ENCODE measurements at places on chromosomes 2 and 18.

DNA sequence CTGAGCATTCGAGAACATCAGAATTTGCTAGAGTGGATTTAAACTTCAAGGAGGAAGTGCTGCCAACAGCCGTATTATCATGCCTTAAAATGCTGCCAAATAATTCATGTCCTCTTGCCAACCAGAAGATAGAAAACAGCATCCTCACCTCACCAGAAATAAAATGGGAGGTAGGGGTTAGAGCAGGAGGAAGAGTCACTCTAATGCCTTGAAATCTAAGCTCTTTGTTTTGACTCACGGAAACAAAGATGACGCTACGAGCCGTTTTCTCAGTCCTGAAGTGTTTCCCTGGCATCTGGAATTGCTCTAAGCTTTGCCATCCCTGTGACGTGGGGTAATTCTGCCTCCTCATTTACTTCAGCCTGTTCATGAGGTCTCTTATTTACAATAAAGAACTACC lies 97.1 kb downstream of the PRPF40A start:
- DNase-seq = no peak

GRCh38 chr2:58032764-58033080 lies 13.9 kb upstream of the VRK2 start:
- no peak for DNase-seq

DNA sequence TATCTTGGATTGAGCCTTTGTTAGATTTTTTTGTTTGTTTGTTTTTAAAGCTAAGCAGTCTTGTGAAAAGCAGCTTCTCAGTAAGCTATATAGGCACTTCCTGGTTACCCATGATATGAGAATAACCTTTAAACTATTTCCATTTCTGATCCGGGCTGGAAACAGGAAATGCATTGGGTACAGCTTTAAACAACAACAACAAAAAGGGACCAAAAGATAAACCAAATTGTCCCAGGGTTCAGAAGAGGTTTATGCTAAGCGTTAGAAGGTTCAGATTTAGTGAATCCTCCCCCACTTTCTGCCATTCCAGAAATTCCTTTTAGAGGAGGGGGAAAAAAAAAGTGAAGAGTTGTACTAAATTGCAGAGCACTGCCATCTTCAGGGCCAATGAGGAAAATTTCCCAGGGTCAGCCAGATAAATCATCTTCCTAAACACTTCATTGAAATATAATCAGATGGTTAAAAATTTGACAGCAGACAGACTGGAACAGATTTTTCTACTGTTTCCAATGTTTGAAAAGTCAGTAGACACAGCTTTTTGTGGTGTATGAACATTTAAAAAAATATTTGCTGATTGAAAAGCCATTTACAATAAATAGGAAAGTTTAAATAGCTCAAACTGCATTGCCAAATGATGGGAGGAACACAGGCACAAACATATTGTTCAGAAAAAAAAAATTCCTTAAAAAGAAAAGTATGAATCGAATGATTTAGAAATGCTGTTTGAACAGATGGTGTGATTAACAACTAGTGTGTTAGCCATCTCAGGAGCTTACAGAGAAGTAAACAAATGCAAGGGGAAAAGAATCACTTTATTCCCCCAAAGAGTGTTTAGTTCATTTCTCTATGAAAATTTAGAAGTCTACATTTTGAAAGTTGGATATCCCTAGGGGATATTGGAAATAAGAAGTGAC lies 189.9 kb upstream of the TANK start:
- no peak for DNase-seq

GRCh38 chr2:203870481-203870880 lies 2.9 kb downstream of the CTLA4 start:
- no peak for DNase-seq

- DNase-seq = no peak
Measured at GRCh38 chr2:229174794-229175496, 96.1 kb downstream of the PID1 start.

DNA sequence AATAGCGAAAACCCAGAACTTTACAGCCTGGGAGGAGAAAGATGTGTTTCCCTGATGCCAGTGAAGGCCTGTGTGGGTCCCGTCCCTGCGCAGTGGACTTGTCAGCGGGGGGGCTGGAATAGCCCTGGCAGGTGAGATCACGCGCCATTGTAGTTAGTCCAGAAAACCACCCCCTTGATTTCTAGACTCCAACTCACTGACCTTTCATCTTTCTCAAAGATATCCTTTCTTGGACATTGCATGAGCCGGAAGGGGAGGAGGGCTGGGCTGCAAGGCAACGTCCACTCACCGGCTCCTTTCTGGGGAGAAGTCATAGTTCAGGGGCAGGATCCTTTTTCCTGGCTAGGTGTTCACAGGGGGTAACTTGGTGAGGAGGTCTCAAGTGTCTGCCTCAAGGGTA lies 22.3 kb upstream of the ASAP2 start:
- no peak for DNase-seq

DNA sequence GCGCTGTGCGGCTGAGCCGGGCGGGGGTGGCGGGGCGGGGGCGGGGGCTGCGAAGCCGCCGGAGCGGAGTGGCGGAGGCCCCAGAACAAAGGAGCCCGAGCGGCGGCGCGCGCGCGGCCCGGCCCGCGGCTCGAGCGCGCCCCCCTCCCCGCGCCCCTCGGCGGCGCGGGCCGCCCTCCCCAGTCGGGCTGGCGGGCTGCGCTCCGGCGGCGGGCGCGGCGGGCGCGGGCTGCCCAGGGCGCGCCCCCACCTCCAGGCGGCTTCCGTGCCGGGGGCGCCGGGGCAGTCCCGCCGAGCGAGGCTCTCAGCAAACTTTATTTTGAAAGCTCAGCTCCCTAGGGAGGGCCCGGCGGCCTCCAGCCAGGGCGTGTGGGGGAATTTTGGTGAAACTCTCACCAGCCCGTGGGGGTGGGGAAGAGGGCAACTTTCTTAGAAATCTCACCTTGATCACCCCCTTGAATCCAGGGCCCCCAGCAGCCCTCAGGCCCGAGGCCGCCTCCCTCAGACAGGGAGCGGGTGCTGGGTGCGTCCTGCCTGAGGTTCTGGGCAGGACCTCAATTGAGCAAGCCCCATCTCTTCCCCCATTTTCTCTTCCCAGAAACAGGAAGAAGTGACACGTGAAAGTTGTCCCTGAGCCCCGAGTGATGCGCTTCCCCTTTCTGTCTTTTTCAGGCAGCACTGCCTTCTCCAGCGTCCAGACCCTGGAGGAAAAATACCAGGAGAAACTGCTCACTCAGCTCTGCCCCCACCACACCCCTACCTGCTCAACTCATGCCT lies 786 bp downstream of the TET3 start:
- no peak for DNase-seq

DNA sequence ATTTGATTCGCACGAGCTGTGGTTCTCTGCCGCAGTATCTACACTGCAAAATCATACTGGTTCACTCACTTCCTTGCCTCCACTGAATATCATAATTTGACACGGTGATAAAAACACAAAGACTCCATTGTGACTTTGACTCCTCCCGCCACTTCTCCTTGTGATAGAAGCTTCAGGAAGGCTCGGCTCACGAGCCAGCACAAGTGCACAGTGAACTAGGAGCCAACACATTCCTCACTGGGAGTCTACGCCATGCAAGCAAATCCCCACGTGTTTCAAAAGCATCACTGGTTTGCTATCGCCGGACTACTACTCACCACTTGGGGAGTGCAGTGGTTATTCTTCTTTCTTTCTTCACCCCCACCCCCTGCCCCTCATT lies 293.3 kb upstream of the PARD3B start:
- DNase-seq = no peak

DNA sequence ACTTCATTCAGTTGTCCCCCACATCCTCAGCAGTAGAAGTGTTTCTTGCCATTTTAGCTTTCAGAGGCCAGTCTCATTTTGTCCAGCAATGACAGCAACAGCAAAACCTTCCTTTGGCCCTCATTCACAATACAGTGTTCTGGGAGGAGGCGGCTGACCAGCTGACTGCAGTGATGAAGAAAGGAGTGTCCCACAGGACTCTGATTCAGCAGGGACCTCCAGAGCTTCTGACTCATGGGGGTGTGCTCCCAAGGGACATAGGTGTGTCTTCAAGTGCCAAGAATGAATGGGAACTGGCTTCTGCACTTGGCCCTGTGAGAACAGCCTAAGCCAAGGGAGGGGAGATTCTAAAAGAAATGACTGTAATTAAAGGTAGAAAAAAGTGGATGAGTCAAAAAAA lies 147.0 kb upstream of the PELI1 start:
- no peak for DNase-seq

DNA sequence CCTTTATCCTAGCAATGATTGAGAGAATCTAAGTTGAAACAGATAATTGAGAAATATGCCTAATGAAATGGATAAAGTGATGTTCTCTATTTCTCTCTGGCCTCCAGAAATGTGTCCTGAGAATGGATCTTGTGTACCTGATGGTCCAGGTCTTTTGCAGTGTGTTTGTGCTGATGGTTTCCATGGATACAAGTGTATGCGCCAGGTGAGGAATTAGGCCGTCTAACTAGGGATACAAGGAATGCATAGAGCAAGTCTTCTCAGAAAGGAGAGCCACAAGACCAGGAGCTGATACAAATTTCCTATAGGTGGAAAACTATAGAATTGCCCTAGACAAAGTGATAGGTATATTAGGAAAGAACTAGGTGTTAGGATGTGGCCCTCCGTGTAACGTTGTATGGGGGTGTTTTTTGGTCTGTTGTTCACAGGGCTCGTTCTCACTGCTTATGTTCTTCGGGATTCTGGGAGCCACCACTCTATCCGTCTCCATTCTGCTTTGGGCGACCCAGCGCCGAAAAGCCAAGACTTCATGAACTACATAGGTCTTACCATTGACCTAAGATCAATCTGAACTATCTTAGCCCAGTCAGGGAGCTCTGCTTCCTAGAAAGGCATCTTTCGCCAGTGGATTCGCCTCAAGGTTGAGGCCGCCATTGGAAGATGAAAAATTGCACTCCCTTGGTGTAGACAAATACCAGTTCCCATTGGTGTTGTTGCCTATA lies 592 bp upstream of the CAD start:
- no peak for DNase-seq

DNA sequence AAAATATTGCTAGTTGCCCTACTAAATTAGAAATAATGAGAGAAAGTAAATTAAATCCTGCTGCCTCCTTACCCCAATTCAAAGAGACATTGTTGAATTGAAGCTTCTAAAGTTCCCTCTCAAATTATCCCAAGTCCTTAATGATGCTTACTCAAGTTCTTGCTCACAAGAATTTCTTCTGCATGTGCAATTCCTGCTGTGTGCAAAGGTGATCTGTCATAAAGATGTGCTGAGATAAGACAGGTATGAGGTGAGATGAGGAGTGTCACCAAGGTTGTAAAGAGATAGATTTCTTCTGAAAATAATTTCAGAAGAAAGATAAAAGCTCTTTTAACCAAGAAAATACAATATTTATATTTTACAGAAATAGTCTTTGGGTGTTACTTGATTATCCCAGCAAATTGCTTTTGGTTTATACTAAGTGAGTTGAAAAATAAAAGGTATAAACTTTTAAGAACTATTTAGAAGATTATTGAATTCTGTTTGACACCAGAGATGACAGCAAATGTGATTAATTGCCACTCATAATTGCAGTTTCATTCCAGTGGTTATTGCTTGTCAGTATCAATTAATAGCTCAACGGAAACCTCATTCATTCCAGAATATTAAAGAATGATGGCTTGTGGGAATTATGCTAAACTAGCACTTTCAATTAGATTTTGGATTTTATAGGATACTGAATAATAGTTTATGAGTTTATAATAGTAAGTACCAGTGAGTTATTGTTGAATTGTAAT lies 674.3 kb downstream of the STK39 start:
- DNase-seq = no peak

DNA sequence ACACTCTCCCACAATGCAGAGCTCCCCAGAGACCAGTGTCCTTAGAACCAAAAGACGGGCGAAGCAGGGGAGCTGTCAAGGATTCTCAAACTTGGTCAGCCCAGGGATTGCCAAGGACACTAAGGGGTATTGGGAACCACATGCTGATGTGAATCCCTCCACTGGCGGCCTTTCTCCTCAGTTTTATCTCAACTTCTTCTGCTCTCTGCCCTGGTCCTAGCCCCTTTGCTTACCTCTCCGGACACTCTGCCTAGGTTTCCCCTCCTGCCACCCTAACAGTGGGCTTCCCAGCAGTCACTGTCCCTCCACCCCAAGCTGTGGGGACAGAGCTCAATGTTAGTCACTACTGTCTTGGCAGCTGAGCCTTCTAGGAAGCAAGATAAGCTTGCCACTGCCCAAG lies 61.1 kb downstream of the POLR1A start:
- DNase-seq = no peak

GRCh38 chr2:44433895-44434294 lies 72.1 kb downstream of the CAMKMT start:
- no peak for DNase-seq

DNA sequence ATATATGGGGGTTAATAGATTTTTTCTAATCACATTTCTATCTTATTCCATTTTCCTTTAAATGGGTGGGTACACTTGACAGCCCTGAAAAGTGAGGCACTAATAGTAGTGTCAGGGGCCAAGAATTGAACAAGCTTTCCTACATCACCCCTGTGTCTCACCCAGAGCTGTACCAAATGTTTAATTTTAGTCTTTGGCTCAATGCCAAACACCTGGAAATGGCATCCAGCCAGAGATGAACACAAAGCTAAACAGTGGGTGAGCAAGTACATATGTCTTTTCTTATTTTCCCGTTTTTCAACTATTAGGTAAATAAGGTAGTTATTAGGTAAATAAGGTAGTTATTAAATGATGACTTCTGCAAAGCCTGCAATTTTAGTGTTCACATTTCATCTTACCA lies 276.3 kb upstream of the ERBB4 start:
- no peak for DNase-seq

GRCh38 chr2:58764338-58765104 lies 523.4 kb upstream of the FANCL start:
- DNase-seq = no peak

DNA sequence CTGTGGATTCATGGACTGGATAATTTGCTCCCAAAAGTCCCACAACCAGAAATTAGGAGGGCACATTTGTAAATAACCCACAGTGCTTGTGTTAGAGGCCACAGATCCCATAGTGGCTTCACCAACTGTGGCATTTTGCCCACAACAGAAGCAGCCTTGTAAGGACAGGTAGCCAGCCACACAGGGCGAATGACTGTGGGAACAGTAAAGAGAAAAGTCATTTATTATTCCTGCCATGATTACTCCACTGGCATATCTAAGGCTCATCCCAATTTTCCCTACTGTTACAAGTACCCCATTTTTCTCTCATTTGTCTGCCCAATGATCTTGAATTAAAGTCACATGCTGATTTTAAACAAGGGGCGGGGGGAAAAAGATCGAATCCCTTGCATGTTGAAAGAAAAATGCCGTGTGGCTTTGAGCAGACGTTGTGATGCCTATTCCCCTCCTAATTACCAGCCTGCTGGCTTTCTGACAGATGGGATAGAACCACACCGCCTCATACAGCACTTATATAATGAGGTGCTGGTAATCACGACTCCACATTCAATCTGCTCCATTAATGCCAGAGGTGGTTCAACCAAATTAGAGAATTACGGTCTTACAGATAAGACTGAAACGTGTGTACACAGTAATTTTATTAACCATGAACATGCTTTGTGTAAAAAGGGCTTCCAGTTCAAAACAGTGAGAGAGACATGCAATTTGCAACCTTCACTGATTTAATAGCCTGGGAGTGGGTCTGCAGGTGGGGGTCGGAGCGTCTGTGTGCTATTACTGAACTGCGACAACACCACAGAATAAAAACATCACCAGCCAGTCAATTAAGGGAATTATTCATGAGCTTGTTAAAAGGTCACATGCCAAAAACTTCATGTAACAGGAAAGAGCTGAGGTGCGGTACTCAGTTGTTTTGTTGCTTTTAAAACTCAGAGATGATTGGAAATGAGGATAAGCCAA lies 196.0 kb downstream of the TMEM163 start:
- no peak for DNase-seq
